ENCODE measurements at places on chromosomes 3 and 15. TPM values are rescaled to one million over a fixed set of nuclear protein-coding genes. Genes with fewer than 3 reads are reported as not detected.

Gene EFHB
- polyA plus RNA-seq: 1.4 TPM

- H3K4me3 ChIP-seq: no peak overlapping the region
- H3K36me3 ChIP-seq: no peaks in the 10 kb centered on the region
- no peaks in the 10 kb centered on the region for H3K27me3 ChIP-seq
- DNase-seq: no peak
Observed at GRCh38 chr3:185254799-185255198, 950 bp upstream of the EHHADH start.

DNA sequence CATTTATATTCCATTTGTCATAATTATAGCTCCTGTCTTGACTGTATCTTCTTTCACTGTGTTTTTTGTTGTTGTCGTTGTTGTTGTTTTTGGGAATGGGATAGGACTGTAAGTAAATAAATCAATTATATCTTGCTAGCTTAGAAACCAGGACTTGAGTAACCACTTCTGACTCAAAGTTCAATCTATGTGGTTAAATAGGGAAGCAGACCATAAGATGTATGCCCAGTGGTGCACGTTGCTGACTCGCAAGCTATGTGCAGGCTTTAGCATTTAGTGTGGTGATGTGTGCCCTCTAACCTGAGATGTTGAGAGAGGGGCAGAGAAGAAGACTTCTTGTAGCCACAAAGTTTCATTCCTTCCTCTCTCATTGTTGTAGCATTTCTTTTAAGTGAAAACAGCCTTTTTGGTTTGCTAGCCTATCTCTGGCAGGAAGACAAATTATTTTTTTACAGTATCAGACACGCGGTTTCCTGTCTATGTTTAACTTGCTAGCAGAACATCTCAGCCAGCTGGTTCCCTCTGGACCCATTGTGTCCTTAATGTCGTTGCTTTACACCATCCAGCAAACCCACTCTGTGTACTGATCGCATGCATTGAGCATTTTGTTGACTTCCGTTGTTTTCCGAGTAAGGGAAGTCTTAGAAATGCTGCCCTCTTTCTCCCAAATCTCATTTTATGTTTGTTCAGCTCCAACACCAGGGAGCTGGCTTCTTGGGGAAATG lies 52.1 kb downstream of the TGFBR2 start:
- no peaks in the 10 kb centered on the region for H3K27me3 ChIP-seq
- peaks cover 3% of the 10 kb centered on the region for H3K36me3 ChIP-seq
- H3K4me1 ChIP-seq: peaks cover 43% of the 10 kb centered on the region
- no peak overlapping the region for H3K4me3 ChIP-seq
- DNase-seq: no peak

DNA sequence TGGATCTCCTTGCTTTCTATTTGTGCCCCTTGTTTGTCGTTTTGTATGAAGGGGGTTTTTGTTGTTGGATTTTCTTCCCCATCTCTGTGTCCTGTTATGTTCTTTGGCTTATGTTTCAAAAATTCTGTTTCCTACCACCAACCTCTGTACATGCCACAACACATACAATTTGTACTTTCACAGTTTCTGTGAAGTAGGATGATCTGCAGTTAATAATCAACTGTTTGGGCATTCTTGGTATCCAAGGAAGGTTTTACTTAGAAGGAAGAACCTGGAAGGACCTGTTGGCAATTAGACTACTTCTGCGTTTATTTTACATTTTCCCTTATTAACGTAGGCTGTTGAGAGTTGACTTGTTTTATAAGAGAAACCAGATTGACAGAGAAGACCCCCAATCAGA lies 8.3 kb downstream of the SETD5 start:
- H3K4me3 ChIP-seq: no peak overlapping the region
- H3K27ac ChIP-seq: no peak overlapping the region
- DNase-seq: no peak

Gene CCDC39
- 2.6 TPM for polyA plus RNA-seq

Gene GNAT1
- not detected for polyA plus RNA-seq

Gene CTDSPL
- 23.2 TPM for polyA plus RNA-seq

GRCh38 chr3:114308830-114309229 lies 15.0 kb downstream of the TIGIT start:
- DNase-seq: no peak
- no peaks in the 10 kb centered on the region for H3K27me3 ChIP-seq
- no peaks in the 10 kb centered on the region for H3K36me3 ChIP-seq
- H3K4me3 ChIP-seq: no peak overlapping the region
- H3K27ac ChIP-seq: no peak overlapping the region

DNA sequence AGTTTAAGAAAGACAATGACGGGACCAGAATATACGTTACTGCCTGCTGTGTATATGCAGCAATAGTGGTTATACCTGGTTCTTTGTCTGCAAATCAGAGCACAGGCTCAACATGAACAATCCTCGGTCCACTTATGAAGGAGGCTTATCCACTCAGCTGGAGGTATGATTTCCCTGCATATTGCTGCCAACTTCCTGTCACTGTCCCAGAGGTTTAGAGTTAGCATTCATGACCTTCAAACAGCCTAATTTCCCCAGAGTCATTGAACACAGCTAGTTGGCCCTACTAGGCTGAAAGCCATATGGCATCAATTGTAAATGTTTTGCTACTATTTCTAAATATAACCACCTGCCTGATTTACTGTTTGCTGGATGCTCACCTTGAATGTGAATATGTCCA lies 224.9 kb upstream of the ZNF717 start:
- H3K4me1 ChIP-seq: no peaks in the 10 kb centered on the region
- H3K27me3 ChIP-seq: no peaks in the 10 kb centered on the region
- no peak overlapping the region for H3K4me3 ChIP-seq
- DNase-seq: no peak

DNA sequence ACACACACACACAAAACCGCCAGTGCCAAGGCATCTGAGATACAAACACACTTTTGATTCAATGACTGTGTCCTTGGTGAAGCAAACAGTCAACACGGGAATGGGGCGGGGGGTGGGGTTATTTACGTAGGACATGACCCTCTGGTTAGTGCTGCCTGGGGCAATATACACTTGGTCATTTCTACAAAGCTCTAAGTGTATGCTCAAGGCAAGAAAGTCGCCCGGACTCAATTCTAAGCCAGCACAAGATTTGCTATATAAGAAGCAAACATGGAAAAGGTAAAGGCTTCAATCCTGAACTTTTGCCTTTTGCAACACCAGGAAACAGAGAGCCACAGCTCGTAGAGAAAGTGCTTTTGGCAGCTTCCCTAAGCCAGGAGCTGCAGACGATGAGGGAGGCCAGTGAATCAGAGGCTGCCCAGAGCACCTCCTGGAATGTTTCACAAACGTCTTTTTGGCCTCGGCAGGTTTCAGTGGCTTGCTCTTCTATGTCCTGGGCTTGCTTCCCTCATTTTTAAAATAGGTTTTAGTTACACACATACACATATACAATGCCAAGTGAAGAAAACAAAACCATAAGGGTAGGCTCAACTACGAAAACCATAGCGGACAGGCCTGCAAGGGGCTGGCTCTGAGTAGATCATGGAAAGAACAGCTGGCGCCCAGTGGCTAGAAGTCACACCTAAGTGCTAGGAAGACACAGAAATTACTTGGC lies 73.6 kb downstream of the TM4SF4 start:
- no peaks in the 10 kb centered on the region for H3K36me3 ChIP-seq
- peaks cover 13% of the 10 kb centered on the region for H3K4me1 ChIP-seq
- H3K27me3 ChIP-seq: no peaks in the 10 kb centered on the region
- H3K27ac ChIP-seq: peak overlapping the region; percentile 74
- peak; percentile 36 for DNase-seq

- no peaks in the 10 kb centered on the region for H3K36me3 ChIP-seq
- no peak overlapping the region for H3K4me3 ChIP-seq
- H3K27ac ChIP-seq: peak overlapping the region; percentile 36
- no peaks in the 10 kb centered on the region for H3K27me3 ChIP-seq
- peaks cover 1% of the 10 kb centered on the region for H3K4me1 ChIP-seq
Observed at GRCh38 chr3:71395927-71396695, 187.4 kb downstream of the FOXP1 start.

Gene SLC15A2
- 0.49 TPM for polyA plus RNA-seq

Gene NMB
- polyA plus RNA-seq: 18.1 TPM

DNA sequence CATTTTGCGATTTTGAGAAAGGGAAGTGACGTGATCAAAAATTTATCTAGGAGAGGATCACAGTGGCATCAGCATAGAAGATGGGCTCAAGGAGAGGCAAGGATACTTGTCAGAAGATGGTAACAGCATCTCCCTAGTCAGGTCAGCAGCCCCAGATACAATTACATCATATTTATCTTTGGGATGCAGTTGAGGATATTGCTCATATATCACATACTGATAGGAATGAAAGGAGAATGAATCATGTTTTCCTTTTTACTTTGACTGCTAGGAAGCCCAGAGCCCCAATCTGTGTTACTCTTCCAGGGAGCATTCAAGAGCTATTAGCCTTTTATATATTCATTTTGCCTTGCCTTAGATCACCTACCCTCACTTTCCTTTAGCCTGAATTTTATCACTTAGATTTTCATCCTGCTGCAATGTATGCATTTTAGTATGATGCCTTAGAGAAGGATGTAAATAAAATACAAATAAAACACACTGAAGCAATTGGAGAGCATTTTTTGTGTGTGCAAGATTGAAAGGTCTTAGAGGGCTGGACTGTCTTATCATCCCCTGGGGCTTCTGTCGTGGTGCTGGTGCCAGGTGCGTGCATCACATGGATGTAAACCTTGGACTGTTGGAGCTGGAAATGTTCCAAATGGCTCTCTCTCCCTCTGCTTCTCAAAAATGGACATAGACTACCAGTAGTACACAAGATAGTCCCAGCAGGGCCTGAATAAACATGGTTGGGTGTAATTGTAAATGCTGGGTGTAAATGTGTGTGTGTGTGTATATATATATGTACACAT lies 40.3 kb downstream of the CORO2B start:
- H3K4me1 ChIP-seq: peaks cover 10% of the 10 kb centered on the region
- DNase-seq: no peak
- H3K4me3 ChIP-seq: no peak overlapping the region
- H3K27me3 ChIP-seq: no peaks in the 10 kb centered on the region
- no peak overlapping the region for H3K27ac ChIP-seq

Gene TLR9
- not detected for polyA plus RNA-seq

GRCh38 chr15:89469426-89470096 lies 26.8 kb downstream of the RHCG start:
- DNase-seq: peak; percentile 78
- peak overlapping the region; percentile 82 for H3K27ac ChIP-seq
- H3K36me3 ChIP-seq: no peaks in the 10 kb centered on the region
- H3K4me1 ChIP-seq: peaks cover 20% of the 10 kb centered on the region

DNA sequence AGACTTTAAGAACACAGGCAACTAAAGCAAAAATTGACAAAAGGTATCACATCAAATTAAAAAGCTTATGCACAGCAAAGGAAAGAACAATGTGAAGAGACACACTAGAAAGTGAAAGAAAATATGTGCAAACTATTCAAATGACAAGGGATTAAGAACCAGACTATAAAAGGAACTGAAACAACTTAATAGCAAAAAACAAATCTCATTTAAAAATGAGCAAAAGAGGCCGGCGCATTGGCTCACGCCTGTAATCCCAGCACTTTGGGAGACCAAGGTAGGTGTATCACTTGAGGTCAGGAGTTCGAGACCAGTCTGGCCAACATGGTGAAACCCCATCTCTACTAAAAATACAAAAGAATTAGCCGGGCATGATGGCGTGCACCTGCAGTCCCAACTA lies 14.4 kb downstream of the NGLY1 start:
- peaks cover 13% of the 10 kb centered on the region for H3K36me3 ChIP-seq
- H3K27me3 ChIP-seq: no peaks in the 10 kb centered on the region
- no peaks in the 10 kb centered on the region for H3K4me1 ChIP-seq

Gene CAMK1
- 4.4 TPM for polyA plus RNA-seq

- H3K4me3 ChIP-seq: no peak overlapping the region
- no peaks in the 10 kb centered on the region for H3K27me3 ChIP-seq
- no peaks in the 10 kb centered on the region for H3K4me1 ChIP-seq
- no peak overlapping the region for H3K27ac ChIP-seq
Observed at GRCh38 chr15:41870689-41871081, 23.2 kb downstream of the SPTBN5 start.

Gene MINAR1
- polyA plus RNA-seq: 0.28 TPM

Gene CAMK2N2
- 0.63 TPM for polyA plus RNA-seq

- no peaks in the 10 kb centered on the region for H3K4me1 ChIP-seq
- no peaks in the 10 kb centered on the region for H3K27me3 ChIP-seq
- no peaks in the 10 kb centered on the region for H3K36me3 ChIP-seq
- no peak overlapping the region for H3K27ac ChIP-seq
- no peak for DNase-seq
- H3K4me3 ChIP-seq: no peak overlapping the region
Observed at GRCh38 chr3:163766112-163766511, 1312.2 kb downstream of the SI start.

GRCh38 chr3:55601366-55602080 lies 114.4 kb upstream of the WNT5A start:
- no peak overlapping the region for H3K27ac ChIP-seq
- H3K36me3 ChIP-seq: no peaks in the 10 kb centered on the region
- H3K27me3 ChIP-seq: no peaks in the 10 kb centered on the region
- no peak for DNase-seq
- peaks cover 7% of the 10 kb centered on the region for H3K4me1 ChIP-seq

GRCh38 chr3:173939331-173939730 lies 541.8 kb downstream of the NLGN1 start:
- no peaks in the 10 kb centered on the region for H3K36me3 ChIP-seq
- H3K27me3 ChIP-seq: no peaks in the 10 kb centered on the region
- no peak overlapping the region for H3K27ac ChIP-seq

DNA sequence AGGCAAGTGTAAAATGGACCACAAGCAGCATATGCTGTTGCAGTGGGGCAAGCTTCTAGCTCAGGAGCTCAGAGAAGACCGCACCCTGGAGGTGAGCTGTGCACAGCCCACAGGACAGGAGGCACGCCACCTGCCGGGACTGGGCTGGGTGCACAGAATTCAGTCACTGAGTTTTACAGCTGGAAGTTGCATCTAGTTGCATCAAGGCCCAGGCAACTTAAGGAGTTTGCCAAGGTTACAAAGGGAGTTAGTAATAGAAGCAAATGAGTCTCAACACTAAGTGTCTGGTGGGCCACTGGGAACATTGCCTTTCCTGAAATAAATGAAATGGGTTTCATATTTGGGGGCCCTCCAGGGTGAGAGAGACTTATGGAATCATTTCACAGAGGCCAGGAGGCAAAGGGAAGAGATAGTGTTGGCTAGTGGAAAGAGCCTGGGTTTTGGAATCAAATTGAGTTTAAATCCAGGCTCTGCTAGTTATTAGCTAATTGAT lies 36.0 kb upstream of the TIMP4 start:
- no peak overlapping the region for H3K27ac ChIP-seq
- no peak overlapping the region for H3K4me3 ChIP-seq
- H3K4me1 ChIP-seq: no peaks in the 10 kb centered on the region
- H3K27me3 ChIP-seq: no peaks in the 10 kb centered on the region
- DNase-seq: peak; percentile 46
- no peaks in the 10 kb centered on the region for H3K36me3 ChIP-seq

GRCh38 chr15:60507596-60508424 lies 28.9 kb upstream of the ICE2 start:
- no peak overlapping the region for H3K4me3 ChIP-seq
- peak; percentile 79 for DNase-seq
- H3K36me3 ChIP-seq: no peaks in the 10 kb centered on the region
- no peaks in the 10 kb centered on the region for H3K4me1 ChIP-seq
- no peaks in the 10 kb centered on the region for H3K27me3 ChIP-seq

Gene ACOX2
- 1.9 TPM for polyA plus RNA-seq

DNA sequence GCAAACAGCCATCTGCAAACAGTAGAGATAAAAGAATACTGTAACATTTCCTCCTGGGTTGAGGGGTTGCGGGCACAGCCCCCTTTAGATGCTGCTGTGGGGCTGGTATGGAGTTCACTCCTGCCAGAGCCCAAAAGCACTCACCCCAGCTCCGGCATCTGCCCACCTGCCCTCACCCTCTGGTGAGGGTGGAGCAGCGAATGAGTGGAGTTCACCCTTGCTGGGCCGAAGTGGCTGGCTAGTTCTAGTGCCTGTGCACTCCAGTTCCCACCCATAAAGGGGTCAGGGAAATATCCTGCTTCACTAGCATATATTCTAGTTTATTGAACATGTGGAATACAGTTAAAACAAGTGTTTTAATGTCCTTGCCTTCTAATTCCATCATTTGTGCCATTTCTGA lies 209.7 kb upstream of the SGO1 start:
- no peak overlapping the region for H3K4me3 ChIP-seq
- H3K27ac ChIP-seq: no peak overlapping the region
- H3K36me3 ChIP-seq: no peaks in the 10 kb centered on the region
- H3K4me1 ChIP-seq: peaks cover 9% of the 10 kb centered on the region

Gene GMPPB
- polyA plus RNA-seq: 7.8 TPM
